ENCODE measurements at places on chromosomes 12 and 14. TPM values are rescaled to one million over a fixed set of nuclear protein-coding genes. Genes with fewer than 3 reads are reported as not detected.

GRCh38 chr12:88416786-88417185 lies 163.5 kb downstream of the KITLG start:
- DNase-seq, result no peak

DNA sequence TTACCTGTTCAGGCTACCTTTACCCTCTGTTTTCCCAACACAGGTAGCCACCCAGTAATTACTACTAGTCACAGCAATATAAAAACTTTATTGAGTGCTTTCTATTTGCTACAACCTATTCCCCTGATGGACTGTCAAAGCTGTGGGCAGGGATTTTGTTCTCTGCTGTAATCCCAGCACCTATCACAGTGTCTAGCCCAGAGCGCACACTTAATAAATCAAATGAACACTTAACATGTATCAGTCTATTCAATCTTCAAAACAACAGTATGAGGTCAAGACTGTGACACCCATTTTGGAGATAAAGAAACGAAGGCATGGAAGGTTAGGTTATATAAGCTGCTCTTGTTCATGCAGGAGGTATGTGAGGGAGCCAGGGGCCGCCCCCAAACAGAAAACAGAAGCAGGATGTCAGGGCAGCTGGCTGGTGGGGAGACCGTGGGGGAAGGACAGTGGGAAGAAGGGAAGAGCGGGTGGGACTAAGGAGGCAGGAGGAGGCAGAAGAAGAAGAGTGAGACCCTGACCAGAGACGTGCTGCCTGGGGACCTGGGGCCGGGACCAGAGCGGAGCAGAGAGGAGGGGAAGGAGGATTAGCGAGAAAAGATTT lies 1.7 kb downstream of the TNFRSF1A start:
- DNase-seq, result no peak

- DNase-seq, result no peak
Observed at GRCh38 chr14:80575763-80576162, 364.5 kb upstream of the DIO2 start.

DNA sequence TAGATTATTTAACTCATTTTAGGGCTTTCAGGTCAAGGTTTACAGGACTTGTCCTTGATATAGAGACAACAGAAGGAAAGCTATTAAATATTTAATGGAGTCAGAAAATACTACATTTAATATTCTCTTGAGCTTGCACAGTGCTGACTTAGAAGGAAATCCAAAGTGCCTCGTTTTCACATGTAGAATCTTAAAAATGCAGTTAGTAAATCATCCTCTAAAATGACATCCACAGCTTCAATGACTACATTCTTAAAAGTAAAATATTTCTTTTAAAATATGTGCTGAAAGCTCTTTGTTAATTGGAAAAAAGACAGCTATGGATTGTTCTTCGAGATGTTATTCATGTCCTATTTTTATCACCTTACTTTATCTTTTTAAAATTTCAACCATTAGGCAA lies 146.9 kb downstream of the KCNC2 start:
- no peak for DNase-seq

GRCh38 chr14:70827347-70827746 lies 18.0 kb upstream of the MAP3K9 start:
- no peak for DNase-seq

DNA sequence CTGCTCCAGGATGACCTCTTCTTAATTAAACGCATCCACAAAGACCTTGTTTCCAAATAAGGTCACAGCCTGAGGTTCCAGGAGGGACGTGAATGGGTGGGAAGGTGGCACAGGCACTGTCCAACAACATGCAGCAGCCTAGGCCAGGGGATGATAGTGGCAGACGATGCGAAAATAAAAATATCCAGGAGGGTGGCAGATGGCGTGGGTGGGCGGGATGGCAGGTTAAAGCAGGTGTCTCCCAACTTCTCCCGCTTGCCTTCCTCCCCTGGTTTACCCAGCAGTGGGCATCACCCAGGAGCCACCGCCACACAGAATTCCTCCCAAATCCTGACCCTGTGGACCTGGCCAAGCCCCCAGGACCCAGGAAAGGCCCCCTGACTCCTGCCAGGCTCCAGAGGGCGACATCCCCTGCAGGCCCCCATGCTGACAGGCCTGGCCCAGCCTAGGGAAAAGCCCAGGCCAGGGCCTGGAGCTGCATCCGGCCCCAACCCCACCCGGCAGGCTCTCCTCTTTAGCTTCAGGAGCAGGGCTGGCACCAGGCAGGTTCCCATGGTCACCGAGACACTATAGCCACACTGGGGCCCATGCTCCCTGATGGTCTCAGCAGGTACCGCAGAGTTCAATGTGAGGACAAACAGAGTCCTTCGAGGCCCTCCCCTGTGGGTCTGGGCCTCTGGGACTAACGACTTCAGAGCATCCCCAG lies 9.7 kb downstream of the NCOR2 start:
- DNase-seq, result no peak

DNA sequence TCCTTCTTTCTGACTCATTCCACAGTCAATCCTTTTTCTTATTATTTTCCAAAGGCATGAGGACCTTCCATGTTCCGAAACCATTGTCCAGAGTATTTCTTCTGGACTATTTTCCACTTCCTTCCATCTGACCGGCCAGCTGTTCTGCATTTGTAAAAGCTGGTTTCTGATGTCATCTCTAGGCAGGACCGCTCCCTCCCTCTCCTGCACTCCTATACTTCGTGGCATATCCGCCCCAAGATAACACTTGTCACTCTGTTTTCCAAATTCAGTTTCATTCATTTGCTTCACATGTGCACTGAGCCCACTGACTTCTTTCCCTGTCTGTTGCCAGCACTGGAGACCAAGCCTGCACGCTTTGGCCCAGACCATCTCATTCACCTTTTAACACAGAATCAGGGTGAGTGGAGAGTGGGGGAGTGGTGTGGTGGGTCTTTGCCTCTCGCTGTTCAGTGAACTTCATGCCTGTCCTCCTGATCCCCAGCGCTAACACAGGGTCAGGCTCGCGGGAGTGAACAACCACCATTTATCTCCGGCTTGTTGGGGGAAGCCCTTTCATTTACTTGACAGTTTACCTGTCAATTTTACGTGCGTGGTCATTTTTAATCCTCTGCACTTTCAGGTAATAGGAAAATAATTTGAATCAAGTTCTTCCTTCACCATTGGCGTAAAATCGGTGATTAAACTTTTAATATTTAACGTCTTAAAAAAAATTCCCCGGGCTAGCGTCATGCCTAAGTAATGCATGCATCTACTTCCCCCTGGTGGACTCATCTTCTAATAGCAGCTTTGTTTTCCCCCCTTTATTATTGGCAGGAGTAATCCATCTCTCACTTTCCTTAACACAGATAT lies 52.5 kb downstream of the C12orf75 start:
- peak; percentile 51 for DNase-seq

GRCh38 chr14:77620222-77620870 lies 3.9 kb upstream of the SPTLC2 start:
- DNase-seq, result no peak

DNA sequence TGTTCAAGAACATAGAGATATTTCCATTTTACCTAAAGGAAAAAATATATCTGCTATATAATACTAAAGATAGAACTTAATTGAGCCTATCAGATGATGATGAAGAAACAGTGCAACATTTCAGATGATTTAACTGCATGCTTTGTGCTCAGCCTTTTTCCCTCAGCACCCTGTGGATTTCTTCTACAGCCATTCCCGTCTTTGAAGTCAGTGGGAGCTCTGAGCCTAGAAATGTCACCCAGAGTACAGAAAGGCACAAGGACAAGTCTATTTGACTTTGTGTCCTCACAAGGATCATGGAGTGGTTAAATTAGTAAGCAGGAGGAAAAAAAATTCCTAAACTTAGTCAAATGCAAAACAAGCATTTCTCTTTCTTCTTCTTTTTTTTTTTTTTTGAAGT lies 994.0 kb upstream of the FLRT2 start:
- no peak for DNase-seq

DNA sequence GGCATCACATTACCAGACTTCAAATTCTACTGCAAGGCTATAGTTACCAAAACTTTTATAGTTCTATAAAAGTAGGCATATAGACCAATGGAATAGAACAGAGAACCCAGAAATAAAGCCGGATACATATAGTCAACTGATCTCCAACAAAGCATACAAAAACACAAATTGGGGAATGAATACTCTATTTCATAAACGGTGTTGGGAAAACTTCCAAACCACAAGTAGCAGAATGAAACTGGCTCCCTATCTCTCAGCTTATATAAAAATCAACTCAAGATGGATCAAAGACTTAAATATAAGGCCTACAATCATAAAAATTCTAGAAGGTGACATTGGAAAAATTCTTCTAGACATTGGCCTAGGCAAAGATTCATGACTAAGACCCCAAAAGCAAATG lies 187.9 kb upstream of the PLXNC1 start:
- DNase-seq, result no peak

DNA sequence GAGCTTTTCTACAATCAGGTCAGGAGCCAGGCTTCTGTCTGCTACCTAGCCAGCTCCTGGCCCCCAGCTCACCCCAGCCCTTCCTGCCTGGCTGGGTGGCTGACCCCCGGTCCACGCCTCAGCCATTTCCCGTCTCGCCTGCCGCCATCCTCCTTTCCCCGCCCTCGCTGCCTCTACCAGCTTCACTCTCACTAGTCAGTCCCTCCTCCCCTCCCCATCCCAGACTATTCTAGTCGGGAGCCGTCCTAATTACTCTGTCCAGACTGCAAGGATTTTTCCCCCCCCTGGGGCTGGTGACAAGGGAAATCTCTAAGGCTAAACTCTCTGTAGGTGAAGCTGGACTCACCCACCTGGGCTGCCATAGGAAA lies 825 bp downstream of the DHH start:
- no peak for DNase-seq

- DNase-seq, result no peak
Observed at GRCh38 chr12:89247541-89247942, 104.8 kb downstream of the DUSP6 start.

- DNase-seq, result no peak
Observed at GRCh38 chr12:92462049-92462448, 240.7 kb upstream of the PLEKHG7 start.

- DNase-seq, result no peak
Observed at GRCh38 chr12:103100257-103100831, 142.9 kb downstream of the ASCL1 start.

DNA sequence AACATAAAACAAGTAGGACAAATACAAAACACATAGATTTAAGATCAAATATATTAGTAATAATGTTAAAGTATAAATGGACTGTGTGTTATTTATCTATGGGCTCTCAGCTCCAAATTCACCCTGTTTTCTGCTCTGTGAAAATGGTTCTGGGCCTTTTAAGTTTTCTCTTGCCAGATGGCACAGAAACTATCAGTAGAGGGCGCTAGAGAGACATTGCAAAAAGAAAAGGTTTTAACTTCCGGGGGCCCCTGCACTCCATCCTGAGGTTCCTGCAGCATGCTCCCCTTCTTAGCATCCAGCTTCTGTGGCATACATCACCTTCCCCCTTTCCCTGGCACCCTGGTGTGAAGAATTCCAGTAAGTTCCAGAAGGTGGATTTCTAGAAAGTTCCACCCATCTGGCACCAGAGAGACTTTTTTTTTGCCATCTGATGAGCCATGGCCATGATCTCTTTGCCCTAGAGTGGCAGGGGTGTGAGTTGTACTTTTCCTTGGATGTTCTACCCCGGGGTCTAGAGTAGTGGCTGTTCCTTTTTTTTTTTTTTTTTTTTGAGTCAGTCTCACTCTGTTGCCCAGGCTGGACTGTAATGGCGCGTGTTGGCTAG lies 29.3 kb downstream of the ZCRB1 start:
- DNase-seq, result no peak

DNA sequence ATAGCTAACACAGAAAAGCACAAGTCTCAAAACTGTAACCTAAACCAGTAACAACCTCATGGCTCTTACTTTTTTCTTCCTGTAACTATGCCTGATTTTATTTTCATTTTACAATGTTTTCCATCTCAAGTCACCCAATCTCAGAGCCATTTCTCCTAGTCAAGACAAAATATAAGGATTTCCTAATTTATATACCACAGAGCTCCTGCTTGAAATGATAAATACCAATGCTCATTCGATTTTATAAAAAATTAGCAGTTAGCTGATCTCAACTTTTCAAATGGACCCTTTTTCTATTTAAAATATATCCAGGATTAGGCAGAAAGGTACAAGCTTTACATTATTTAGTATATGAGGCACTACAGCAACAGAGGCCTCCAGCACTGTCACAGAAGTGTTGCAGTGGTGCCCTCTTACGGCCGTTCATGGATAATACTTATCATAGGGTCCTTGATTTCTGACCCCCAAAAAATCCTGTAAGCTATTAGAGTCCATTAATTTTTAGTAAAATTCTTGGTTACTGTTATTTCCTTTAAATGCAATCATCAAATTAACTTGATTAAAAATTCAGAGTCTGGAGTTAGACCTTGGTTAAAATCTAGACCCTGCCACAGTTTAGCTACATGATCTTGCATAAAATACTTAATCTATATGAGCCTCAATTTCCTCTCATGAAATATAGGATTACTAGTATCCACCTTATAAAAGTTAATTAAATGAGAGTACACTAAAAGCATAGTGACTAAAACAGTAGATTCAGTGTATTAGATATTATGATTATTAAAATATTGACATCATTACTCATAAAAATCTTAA lies 68.3 kb downstream of the SEC23A start:
- DNase-seq, result no peak

- DNase-seq, result no peak
Observed at GRCh38 chr12:18552829-18553228, 185.0 kb downstream of the PLCZ1 start.

DNA sequence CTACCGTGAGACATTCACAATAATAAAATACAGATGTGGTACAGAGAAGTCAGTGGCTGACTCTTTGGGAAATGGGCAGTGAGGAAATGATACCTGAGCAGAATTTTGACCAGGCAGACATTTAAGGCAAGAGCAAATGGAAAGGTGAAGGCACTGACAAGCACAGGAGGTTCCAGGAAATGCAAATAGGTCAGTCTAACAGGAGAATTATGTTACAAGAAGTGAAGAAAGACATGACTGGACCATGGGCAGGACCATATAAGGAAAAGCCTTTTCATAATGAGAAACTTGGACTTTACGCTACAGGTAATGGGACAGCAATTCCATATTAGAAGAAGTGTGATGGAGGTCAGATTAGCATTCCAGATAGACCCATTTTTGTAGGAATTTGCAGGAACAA lies 338.9 kb downstream of the PDZRN4 start:
- DNase-seq, result no peak

DNA sequence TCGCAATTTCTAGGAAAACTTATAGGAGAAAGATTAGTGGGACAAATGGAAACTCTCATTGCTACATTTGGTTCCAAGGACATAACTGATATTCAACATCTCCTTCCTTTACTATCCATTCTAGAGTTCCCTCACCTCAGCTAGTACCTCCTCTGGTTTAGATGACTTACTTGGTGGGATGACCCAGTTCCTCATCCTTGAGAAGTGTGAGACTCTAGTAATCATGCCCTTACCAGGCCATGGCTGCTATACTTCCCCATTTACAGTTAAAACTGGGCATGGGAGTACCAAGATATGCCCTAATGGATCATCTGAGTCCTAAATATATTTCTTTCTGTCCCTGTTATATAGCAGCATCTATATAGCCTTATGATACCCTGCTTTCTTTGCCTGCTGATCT lies 58.1 kb downstream of the IFT81 start:
- no peak for DNase-seq

The CEBPE gene
- 0.11 TPM for polyA plus RNA-seq

The BMP4 gene
- polyA plus RNA-seq, result 14.9 TPM

The FOXN4 gene
- polyA plus RNA-seq, result 0.15 TPM

The FGD6 gene
- 4.1 TPM for polyA plus RNA-seq

The MYH6 gene
- polyA plus RNA-seq, result 7.0 TPM

The HOXC9 gene
- 0.52 TPM for polyA plus RNA-seq

The NUAK1 gene
- 9.6 TPM for polyA plus RNA-seq

The LRCOL1 gene
- 0.15 TPM for polyA plus RNA-seq

The PPFIA2 gene
- 1.8 TPM for polyA plus RNA-seq

The NOPCHAP1 gene
- polyA plus RNA-seq, result 11.4 TPM
